Naive thymus-derived CD8-positive, alpha-beta T cell (primary cell): ENCODE measurements at places on chromosomes 2 and 18.

DNA sequence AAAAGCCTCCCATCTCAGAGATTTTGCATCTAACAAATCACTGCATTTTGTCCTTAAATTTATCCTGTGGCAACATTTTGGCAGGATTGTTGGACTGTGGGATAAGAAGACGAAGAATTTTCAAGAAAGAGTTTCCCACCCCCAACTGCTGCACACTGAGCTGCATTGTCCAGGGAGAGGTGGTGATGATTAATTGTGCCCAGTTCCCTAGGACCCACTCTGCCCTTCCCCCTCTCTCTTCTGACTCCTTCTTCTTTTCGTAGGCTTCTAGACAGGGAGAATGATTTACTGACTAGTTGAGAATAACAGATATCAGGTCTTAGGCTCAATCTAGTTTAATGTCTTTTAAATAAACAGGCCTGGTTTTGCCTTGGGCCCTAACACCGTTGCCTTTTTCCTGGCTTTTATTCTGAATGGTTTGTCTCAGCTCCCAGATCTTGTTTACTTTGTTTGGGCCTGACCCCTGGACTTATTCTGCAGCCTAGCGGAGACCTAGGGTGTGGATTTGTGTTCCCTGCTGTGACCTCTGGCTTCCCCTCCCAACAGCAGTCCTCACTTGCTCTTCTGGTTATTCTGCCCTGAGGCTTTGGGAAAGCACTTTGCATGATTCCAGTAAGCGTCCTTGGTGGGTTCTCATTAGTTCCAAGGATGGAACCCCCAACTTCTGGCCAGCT, 233.3 kb downstream of the INSIG2 start:
- no peaks in the 10 kb centered on the region for H3K36me3 ChIP-seq
- no peak for DNase-seq
- H3K4me1 ChIP-seq: no peaks in the 10 kb centered on the region

DNA sequence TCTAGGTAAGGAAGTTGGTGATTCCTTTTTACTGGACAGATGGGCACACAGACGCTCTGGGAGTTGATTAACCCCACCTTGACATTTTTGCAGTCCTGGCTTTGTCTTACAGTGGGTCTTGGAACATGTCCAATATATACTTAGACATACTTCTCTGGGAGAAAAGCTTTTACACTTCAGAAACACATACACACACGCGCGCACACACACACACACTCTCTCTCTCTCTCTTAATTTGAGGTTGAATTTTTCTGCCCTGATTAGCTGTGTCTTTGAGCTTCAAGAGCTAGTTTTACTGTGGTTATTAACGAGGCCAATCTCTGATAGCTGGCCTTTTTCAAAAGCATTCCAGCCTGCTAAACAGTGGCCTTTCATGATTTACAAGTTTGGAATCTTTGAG, 215.0 kb downstream of the MYCN start:
- H3K27ac ChIP-seq: no peak overlapping the region
- no peaks in the 10 kb centered on the region for H3K4me1 ChIP-seq
- no peaks in the 10 kb centered on the region for H3K36me3 ChIP-seq
- no peak for DNase-seq
- no peak overlapping the region for H3K4me3 ChIP-seq

GRCh38 chr18:37570336-37570930, 4.8 kb upstream of the CELF4 start:
- peaks cover 15% of the 10 kb centered on the region for H3K4me1 ChIP-seq
- no peak for DNase-seq

- no peak for DNase-seq
- no peaks in the 10 kb centered on the region for H3K4me1 ChIP-seq
- H3K27me3 ChIP-seq: no peaks in the 10 kb centered on the region
- H3K27ac ChIP-seq: no peak overlapping the region
Measured at GRCh38 chr18:64490207-64490606, 341.3 kb upstream of the LINC00305 start.

- H3K27ac ChIP-seq: peak overlapping the region; percentile 48
- peaks cover 20% of the 10 kb centered on the region for H3K4me1 ChIP-seq
- DNase-seq: no peak
Measured at GRCh38 chr2:1563943-1564891, 151.0 kb downstream of the TPO start.

- no peak for DNase-seq
- no peak overlapping the region for H3K4me3 ChIP-seq
Measured at GRCh38 chr2:198411936-198412335, 607.5 kb downstream of the PLCL1 start.

GRCh38 chr2:106542746-106543359, 55.7 kb downstream of the CD8B2 start:
- peak overlapping the region; percentile 34 for H3K27ac ChIP-seq
- H3K36me3 ChIP-seq: no peaks in the 10 kb centered on the region

DNA sequence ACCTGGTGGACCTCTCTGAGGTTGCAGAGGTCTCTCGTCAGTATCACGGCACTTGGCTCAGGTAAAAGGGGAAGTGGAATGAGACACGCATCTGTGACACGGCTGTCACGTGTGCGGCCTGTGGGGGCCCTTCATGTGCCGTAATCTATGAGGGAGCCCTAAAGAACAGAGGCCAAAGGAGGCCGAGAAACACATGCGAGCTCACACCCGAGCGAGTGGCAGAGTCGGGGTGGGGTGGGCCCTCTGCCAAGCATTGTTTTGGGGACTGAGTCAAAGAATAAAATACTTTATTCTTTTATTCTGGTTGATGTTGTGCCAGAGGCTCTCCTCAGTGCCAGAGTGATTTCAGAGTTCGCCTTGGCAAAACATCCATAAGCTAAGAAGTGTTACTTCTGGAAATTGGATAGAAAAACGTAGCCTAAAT, 43.3 kb downstream of the PLB1 start:
- no peaks in the 10 kb centered on the region for H3K36me3 ChIP-seq
- no peaks in the 10 kb centered on the region for H3K27me3 ChIP-seq
- no peak overlapping the region for H3K27ac ChIP-seq
- H3K4me1 ChIP-seq: peaks cover under 1% of the 10 kb centered on the region
- H3K4me3 ChIP-seq: no peak overlapping the region

GRCh38 chr18:66727991-66728390, 124.1 kb upstream of the CDH19 start:
- DNase-seq: no peak
- H3K27ac ChIP-seq: no peak overlapping the region
- no peak overlapping the region for H3K4me3 ChIP-seq
- H3K27me3 ChIP-seq: no peaks in the 10 kb centered on the region

DNA sequence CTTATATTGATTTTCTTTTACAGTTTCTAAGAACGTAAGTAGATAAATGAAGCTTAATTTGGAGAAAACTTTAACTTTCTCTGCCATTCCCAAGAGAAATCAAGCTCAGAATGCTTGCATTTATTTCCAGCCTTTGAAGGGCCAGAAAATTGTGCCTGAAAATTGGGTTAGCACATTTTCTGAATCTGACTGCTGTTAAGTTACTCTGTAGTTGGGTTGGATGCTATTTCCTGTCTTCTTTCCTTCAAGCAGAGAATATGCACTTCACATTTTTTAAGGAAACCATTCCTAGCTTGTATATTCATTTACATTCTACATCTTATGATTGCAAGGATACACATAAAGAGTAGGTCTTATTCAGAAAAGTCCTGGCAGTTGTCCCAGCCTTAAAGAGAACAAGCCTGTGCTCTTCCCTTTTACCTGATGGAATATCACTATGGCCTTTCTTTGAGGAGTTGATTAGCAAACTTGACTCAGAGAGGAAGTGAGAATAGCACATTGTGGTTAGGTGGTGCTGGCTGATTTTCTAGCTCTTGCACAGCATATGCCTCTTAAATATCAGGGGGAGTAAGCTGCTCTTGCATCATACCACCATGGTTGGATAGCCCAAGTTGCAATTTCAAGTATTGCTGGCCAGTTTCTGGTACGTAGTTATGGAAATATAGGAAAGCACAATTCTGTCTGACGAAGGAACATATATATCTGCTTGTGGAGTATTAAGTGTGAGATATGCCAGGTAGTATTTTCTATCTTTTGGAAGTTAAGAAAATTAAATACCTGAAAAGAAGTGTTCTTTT, 133.7 kb downstream of the COMMD1 start:
- no peaks in the 10 kb centered on the region for H3K36me3 ChIP-seq
- H3K4me1 ChIP-seq: peaks cover 12% of the 10 kb centered on the region
- no peak overlapping the region for H3K4me3 ChIP-seq
- no peak for DNase-seq

- H3K27ac ChIP-seq: peak overlapping the region; percentile 68
- peaks cover 66% of the 10 kb centered on the region for H3K4me1 ChIP-seq
- peaks cover 24% of the 10 kb centered on the region for H3K36me3 ChIP-seq
- H3K27me3 ChIP-seq: no peaks in the 10 kb centered on the region
- no peak overlapping the region for H3K4me3 ChIP-seq
Measured at GRCh38 chr2:42186366-42186765, 17.2 kb downstream of the EML4 start.

DNA sequence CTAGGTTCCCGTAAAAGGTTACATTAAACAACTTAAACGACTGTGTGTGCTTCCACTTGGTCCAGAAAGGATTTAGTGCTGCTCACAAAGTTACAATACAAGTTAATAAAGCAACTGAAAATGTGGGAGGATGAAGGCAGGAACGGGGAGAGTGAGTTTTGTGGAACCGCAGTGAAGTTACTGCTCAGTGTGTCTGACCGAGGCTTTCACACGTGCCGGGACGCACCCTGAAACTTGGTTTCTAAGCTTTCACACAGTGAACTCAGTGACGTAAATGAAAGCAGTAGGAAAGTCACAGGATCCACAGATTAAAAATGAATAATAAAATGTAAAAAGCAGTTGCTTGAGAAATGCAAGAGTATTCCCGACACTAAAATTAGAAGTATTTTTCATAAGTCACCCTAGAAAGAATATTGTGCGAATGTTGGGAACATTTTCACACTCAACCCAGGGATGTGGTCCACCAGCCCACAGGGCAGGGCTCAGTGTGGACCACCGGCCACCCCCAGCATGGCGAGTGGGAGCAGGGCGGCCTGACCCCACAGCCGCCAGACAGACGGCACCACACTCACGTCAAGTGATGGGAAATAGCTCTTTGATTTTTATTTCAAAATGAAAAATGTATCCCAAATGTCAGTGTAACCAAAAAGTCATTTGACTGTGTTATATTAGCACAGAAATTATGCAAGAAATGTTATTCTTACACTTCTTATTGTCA, 32.6 kb upstream of the CHMP1B start:
- H3K27ac ChIP-seq: no peak overlapping the region
- no peaks in the 10 kb centered on the region for H3K36me3 ChIP-seq
- no peaks in the 10 kb centered on the region for H3K4me1 ChIP-seq

DNA sequence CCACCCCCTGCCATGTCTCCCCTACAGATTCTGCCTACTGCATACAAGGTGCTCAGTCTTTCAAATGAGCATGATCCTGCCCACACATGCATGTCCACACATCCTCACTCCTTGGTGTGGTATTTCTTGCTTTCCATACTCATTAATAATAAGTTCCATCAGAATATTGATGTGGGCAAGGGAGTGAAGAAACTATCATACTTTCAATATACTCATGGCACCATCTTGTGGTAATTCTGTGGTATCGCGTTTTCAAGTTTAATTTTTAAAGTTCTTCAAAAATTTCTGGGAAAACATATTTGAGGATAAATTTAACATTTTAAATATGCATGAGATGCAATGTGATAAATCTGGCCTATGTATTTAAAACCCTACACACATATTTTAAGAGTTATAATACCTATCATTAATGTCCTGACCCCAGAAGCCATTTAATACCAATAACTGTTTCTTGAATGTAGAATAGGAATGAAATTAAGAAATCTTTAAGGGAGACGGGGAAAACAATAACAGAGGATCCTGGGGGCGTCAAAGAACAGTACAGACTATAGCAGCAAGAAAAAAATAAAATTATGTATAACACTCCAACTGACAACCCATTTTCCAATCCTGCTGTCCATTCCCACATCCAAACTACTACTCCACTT, 110.1 kb downstream of the ZNF385B start:
- peaks cover 13% of the 10 kb centered on the region for H3K27me3 ChIP-seq
- no peak overlapping the region for H3K27ac ChIP-seq
- no peaks in the 10 kb centered on the region for H3K36me3 ChIP-seq
- DNase-seq: no peak

- no peak for DNase-seq
- H3K36me3 ChIP-seq: no peaks in the 10 kb centered on the region
- H3K4me3 ChIP-seq: no peak overlapping the region
- no peaks in the 10 kb centered on the region for H3K4me1 ChIP-seq
Measured at GRCh38 chr18:3481696-3482210, 31.8 kb downstream of the TGIF1 start.

DNA sequence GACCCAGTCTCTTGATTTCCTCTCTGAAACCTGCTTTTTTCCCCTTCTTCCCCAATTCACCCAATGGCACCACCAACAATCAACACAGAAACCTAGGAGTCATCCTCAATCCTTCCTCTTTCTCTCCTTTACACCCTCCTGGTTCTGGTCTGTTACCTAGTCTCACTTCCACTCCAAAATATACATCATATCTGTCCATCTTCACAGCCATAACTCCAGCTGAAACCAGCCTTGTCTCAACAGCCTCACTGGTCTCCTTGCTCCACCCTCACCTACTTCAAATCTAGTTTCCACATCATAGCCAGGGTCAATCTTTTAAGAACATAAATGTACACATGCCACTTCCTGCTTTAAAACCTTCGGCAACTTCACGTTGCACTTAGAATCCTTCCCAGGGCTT, 11.8 kb upstream of the TWSG1 start:
- no peak overlapping the region for H3K27ac ChIP-seq
- H3K27me3 ChIP-seq: peaks cover 22% of the 10 kb centered on the region
- H3K36me3 ChIP-seq: peaks cover 9% of the 10 kb centered on the region
- H3K4me1 ChIP-seq: no peaks in the 10 kb centered on the region
- no peak overlapping the region for H3K4me3 ChIP-seq

DNA sequence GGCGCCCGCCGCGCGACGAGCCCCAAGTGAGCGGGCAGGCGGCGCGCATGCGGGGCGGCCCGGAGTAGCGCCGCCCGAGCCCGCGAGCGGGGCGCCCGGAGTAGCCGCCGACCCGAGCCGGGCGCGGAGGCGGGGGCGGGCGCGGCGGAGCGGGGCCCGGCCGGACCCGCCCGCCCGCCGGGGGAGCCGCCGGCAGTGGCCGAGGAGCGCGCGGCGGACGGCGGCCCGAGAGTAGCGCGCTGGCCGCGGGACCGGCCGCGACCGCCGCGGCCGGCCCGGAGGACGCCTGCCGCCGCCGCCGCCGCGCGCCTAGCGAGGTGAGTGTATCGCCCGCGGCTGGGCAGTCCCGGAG, at the start of gene GALNT1:
Gene GALNT1 (plus strand): TSS at position 195 of the 352 bp plus-strand sequence. CDS start 72,923 bp downstream, outside the sequence.
- DNase-seq: no peak
- peak within 1 kb of the TSS; percentile 94 for H3K27ac ChIP-seq
- peaks cover 35% of the 10 kb centered on the region for H3K4me1 ChIP-seq
- H3K4me3 ChIP-seq: peak within 1 kb of the TSS; percentile 88

- no peaks in the 10 kb centered on the region for H3K27me3 ChIP-seq
- H3K4me1 ChIP-seq: no peaks in the 10 kb centered on the region
- H3K27ac ChIP-seq: no peak overlapping the region
- H3K36me3 ChIP-seq: no peaks in the 10 kb centered on the region
- no peak for DNase-seq
Measured at GRCh38 chr18:39743463-39743862, 2177.9 kb upstream of the CELF4 start.

DNA sequence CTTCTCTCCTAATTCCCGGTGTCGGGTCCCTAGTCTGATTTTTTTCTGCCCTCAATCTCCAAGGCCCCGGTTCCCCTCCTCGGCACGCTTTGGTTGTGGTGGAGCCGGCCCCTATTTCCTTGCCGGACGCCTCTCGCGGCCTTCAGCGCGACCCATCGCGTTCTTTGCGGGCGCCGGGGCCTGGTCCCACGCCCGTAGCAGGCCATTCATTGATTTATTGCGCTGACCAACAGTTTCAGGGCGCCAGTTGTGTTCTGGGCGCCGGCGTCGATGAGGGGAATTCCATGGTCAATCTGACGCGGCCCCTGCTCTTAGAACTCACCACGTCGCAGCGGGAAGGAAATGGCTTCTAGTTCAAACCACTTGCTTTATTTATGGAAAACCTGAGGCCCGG, 396 bp downstream of the CNOT9 start:
- H3K4me3 ChIP-seq: peak overlapping the region; percentile 92
- peak; percentile 44 for DNase-seq
- H3K27me3 ChIP-seq: no peaks in the 10 kb centered on the region
- peak overlapping the region; percentile 100 for H3K27ac ChIP-seq
- H3K4me1 ChIP-seq: peaks cover 61% of the 10 kb centered on the region
